ENCODE measurements at places on chromosomes 12 and 14.
A peak's percentile ranks its signal among the peaks of the same experiment; 100 is the strongest.

DNA sequence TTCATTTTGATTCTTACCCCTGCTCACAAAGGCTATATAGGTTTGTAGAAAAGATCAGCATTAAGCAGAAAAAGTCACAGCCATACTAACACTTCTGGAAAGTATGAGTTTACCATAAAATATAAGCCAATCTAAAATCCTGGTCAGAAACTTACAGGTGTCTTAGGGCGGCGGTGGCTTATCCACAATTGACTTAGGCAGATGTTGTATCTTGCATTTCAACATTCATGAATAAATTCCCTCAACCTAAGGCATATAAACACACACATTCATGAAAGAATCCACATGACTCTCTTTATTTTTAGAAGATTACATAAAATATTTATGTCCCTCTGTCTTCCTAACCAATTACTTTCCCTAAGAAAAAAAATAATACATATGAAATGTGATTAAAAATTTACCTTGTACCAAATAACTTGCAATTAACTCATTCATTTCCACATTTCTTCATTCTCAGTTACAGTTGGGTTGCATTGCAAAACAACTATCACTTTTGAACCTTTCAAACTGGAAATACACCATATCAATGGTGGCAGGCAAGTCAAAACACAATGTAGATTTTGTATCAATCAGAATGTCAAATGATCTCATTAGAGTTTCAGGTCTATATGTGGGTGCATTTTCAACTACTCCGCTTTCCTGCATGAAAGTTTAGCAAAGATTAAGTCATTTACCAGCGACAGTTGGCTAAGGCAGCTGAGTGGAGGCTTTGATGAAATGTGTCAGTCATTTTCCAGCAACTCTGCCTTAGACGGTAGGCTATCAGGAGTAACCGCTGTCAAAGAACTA, 124.4 kb downstream of the SLC15A5 start:
- no peak for DNase-seq

GRCh38 chr14:89232265-89233070, 184.6 kb downstream of the FOXN3 start:
- no peak for DNase-seq

GRCh38 chr12:106282457-106283097, 20.0 kb upstream of the TCP11L2 start:
- DNase-seq, result peak; percentile 49

DNA sequence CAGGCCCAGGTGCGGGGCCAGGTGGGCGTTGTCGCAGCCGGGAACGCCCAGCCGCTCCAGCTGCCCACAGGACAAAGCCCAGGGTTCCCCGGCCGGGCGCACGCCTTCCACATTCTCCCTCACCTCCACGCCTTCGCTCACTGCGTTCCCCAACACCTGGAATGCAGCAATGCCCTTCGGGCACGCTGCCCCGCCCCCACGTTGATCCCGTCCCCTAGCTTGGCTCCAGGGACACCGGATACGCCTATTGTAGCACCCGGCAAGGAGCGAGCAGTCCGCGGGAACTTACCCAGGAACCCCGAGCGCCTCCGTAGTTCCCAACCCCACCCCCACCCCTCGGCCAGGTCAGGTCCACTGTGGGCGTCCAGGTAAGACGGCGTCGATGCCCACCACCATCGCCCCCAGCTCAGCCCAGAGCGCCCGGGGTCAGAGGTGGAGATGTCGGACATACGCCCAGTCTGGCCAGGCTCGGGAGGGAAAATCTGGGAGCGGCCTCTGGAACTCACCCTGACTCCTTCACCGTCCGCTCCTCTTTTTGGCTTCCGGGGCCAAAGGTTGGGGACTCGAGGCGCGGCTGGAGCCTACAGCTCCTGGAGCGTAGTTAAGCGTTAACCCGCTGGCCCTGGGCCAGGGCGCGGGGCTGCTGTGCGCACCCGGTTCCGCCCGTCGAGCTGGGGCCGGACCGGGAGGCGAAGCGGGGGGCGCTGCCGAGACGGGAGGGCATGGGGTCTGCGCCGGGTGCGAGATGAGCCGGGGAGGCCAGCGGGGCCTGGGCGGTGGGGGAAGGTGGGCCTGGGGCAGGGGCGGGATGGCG, 594 bp upstream of the CEP170B start:
- no peak for DNase-seq

DNA sequence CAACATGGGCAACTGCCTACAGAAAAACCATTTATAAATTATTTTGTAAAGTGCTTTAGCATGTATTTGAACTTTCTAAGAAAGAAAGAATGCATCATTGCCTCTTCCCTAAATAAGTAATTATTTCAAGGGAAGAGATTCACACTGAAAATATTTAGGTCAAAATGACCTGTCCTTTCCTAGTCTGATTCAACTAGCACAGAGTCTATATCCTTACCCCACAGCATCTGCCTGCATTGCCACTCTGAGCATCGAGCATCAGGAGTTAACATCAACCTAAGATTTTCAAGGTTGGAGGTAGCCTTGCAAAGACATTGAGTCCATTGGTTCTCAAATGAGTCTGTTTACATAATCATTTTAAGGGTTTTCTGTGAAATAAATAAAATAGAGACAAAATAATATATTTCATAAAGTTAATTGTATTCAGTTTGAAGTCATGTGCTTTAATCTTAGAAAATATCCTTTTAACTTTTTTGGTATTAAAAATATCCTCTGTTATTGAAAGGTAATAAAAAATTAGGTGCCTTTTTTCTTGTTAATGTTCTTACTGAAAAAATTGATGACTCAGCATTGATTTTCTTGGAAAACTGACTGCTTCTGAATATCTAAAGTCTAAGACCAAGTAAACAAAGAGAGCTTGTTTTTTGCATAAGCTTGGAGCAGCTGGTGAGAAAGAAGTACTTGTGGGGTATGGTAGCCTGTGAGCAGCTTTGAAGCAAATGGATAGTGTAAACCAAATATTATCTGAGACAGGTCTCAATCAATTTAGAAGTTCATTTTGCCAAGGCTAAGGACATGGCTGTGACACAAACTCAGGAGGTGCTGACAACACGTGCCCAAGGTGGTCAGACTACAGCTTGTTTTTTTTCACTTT, 269.0 kb upstream of the CLEC14A start:
- no peak for DNase-seq

- no peak for DNase-seq
These were observed 202.0 kb upstream of the AMIGO2 start for GRCh38 chr12:47281667-47282171.

DNA sequence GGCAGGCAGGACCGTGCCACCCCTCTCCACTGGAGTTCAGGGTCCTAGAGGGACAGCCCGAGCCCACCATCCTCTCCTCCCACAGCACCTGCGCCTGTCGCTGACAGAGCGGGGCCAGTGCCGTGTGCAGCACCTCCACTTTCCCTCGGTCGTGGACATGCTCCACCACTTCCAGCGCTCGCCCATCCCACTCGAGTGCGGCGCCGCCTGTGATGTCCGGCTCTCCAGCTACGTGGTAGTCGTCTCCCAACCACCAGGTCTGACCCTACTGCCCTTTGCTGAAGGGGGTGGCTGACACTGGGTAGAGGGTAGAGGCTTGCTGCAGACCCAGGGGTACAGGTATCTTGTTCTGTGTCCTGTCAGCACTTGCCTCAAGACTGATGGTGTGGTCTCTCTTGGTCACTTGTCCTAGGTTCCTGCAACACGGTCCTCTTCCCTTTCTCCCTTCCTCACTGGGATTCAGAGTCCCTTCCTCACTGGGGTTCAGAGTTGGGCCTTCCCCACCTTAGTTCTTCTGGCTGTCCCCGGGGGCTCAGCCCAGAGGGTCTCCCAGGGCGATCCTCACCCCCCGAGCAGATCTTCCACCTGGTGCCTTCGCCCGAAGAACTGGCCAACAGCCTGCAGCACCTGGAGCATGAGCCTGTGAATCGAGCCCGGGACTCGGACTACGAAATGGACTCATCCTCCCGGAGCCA, 42.0 kb downstream of the SH2B3 start:
- DNase-seq, result no peak

DNA sequence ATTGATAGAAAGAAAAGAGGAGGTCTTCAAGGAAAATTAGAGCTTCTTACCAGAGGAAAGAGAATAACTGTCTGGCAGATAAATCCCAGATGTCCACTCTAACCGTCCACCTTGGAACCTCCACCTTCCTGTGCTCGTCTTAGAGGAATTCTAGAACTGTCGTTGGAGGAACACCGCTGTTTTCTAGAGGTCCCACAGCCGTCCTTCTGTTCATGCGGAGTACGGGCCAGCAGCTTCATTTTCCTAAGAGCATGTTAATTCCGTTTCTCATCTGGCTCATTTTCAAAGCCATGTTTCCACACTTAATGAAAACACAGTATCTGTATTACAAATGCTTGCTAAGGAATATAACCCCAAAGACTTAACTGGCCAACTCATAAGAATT, 107.9 kb upstream of the ESRRB start:
- no peak for DNase-seq

DNA sequence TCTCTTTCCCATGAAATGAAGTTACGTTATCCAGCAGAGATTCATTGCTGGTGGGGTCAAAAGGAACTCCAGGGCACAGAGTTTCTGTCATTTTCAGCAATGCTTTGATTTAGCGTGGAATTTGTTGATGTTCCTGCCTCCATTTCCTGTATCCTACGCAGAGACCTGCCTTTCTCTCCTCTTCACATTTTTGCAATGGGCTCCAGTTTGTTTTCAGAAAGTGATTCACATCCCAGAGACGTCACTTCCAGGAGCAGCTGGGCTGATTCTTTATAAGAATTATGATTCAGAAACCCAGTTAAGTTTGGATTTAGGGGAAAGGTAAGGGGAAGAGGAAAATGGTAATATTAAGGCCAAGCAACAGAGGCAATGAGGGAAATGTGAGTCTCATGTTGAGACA, 11.6 kb downstream of the RNASE10 start:
- DNase-seq, result no peak

Measured in fibroblast of the conjunctiva (primary cell).